ENCODE measurements at places on chromosomes 16 and 17.

- DNase-seq = peak; percentile 23
These were observed 12.9 kb upstream of the ELAC2 start for GRCh38 chr17:13030459-13031300.

DNA sequence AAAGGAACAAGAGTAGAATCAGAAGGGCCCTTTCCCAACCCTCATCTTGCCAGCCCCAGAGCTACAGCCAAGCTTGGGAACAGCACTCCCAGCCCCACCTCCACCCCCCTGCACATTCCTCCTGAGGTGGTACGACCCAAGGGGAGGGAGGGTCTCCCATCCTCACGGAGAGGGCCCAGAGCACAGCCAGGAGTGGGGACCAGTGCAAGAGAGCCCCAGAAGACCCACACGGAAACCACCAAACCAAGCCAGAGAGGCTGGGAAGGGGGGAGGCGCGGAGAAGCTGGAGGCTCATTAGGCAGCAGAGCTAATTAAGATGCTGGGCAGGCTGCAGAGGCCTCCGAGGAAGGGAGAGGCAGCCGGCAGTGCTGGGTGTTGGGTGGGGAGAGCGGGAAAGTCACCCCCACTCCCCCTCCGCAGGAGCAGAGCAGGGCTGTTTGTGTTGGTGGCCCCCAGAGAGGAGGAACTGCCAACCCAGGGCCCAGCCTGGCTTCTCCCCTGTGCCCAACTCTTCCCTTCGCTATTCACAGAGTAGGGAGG is 2.4 kb downstream of the CACNB1 start:
- DNase-seq = peak; percentile 61

- DNase-seq = no peak
These were observed 22.9 kb downstream of the DUSP14 start for GRCh38 chr17:37512442-37513068.

- DNase-seq = no peak
These were observed 56.3 kb upstream of the HS3ST4 start for GRCh38 chr16:25635454-25635853.

DNA sequence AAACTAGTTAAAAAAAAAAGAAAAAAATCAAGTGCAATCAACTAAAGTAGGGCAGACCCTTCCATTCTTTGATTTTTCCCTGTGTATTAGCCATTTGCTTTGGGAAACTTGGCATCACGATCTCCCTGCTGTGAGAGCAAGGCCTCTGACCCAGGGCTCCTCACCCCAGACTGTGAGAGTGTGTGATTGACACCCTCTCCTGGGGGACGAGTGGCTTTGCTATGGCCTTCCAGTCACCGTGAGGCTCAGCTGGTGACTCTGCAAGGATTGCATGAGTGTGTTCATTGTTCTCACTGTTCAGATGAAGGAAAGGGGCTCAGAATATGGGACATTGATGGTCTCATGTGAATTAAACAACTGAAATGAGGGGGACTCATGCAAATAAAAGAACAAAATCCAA is 69.0 kb upstream of the BCAR1 start:
- peak; percentile 87 for DNase-seq

GRCh38 chr17:55350825-55351205 is 70.8 kb downstream of the MMD start:
- no peak for DNase-seq
